Glomerular endothelial cell (primary cell): ENCODE measurements at places on chromosomes 4 and X. TPM values are rescaled to one million over a fixed set of nuclear protein-coding genes. Genes with fewer than 3 reads are reported as not detected.

CT45A5 gene
- total RNA-seq, result not detected in 2 replicates

GRCh38 chr4:93748373-93749291, 79.9 kb upstream of the ATOH1 start:
- no peak for DNase-seq

DNA sequence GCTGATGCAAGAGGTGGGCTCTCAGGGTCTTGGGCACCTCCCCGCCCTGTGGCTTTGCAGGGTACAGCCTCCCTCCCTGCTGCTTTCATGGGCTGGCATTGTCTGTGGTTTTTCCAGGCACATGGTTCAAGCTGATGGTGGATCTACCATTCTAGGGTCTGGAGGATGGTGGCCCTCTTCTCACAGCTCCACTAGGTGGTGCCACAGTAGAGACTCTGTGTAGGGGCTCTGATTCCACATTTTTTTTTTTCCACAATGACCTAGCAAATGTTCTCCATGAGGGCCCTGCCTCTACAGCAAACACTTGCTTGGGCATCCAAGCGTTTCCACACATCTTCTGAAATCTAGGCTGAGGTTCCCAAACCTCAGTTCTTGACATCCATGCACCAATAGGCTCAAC, 657.9 kb upstream of the CT83 start:
- DNase-seq, result no peak

DNA sequence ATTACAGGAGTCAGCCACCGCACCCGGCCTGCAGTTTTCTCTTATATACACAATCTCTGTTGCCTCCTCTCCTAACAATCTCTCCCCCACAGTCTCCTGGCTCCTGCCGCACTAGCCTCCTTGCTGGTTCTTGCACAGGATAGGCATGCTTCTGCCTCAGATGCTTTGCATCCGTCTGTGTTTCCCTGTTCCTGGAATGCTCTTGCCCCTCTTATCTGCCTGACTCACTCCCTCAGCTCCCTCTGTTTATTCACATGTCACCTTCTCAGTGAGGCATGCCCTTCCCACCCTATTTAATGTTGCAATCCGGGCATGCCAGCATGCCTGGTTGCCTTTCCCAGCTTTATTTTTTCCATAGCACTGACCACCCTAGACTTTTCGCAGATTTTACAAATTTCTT, 161.9 kb downstream of the PHF8 start:
- no peak for DNase-seq

GRCh38 chrX:106939566-106939965, 19.4 kb downstream of the CLDN2 start:
- DNase-seq, result no peak

- DNase-seq, result no peak
These were observed 17.4 kb downstream of the BBS12 start for GRCh38 chr4:122749704-122750454.

C4orf50 gene
- not detected in 2 replicates for total RNA-seq

GRCh38 chr4:151801547-151802516, 41.0 kb upstream of the GATB start:
- DNase-seq, result peak; percentile 7

DGKQ gene
- 19.8 and 21.9 TPM in 2 replicates for total RNA-seq

- no peak for DNase-seq
These were observed 438.1 kb downstream of the INPP4B start for GRCh38 chr4:142408003-142408441.

DNA sequence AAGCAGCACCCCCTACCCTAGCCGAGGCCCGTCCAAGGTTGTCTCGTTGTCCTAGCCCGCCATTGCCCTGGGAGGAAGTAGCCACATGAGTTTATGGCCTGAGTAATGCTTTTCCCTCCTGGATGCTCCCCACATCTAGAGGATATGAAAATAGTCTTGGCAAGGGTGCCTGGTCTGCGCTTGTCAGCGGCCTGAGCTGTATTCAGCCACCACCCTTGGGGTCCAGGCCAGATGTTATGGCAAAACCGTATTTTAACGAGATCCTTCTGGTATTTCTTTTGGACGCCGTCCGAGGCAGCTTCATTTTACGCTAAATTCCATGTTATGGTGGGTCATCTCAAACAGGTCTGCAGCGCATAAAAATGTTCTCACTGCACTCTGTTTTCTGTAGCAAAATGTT, 89.3 kb downstream of the GPR143 start:
- no peak for DNase-seq

DNA sequence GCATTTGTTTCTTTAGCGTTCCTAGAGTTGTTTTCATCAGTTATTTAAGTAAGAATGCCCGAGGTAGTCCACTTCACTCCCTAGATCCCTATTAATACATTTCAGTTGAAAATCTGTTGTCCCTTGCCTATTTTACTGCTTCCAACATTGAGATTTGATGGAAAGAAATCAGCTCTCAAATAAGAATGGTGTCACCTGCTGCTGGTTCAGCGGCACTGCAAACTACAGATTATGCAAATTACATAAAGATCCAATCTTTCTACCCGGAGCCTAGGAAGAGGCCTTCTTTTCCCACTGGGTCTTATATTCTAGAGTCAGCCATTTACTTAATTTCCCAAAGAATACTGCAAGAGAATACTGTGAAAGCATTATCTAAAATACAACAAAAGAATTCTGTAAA, 597.6 kb upstream of the MAGEB2 start:
- no peak for DNase-seq

RNF150 gene
- total RNA-seq, result 0.53 and 0.93 TPM in 2 replicates
